ENCODE measurements at places on chromosomes 6 and 20. TPM values are rescaled to one million over a fixed set of nuclear protein-coding genes. Genes with fewer than 3 reads are reported as not detected.
A peak's percentile ranks its signal among the peaks of the same experiment; 100 is the strongest.

Gene KHDC1L
- total RNA-seq, result not detected

Gene TMEM74B
- total RNA-seq, result 3.9 TPM

Gene FLRT3
- 0.07 TPM for total RNA-seq

Gene NOTCH4
- 21.5 TPM for total RNA-seq

Gene NRSN1
- not detected for total RNA-seq

Gene SCUBE3
- 8.0 TPM for total RNA-seq

Gene VSX1
- 0.31 TPM for total RNA-seq

Gene VSTM2L
- 7.2 TPM for total RNA-seq

Gene CCM2L
- 8.9 TPM for total RNA-seq

Gene NELFCD
- total RNA-seq, result 36.7 TPM

Gene RNF182
- 0.07 TPM for total RNA-seq

GRCh38 chr6:36933102-36933501 lies 21.4 kb upstream of the PI16 start:
- H3K4me3 ChIP-seq, result no peak overlapping the region
- no peak overlapping the region for H3K27ac ChIP-seq
- no peak for DNase-seq
- H3K36me3 ChIP-seq, result no peaks in the 10 kb centered on the region
- H3K27me3 ChIP-seq, result no peaks in the 10 kb centered on the region

- no peaks in the 10 kb centered on the region for H3K4me1 ChIP-seq
- peaks cover 18% of the 10 kb centered on the region for H3K27me3 ChIP-seq
- H3K27ac ChIP-seq, result no peak overlapping the region
- no peak overlapping the region for H3K4me3 ChIP-seq
- no peaks in the 10 kb centered on the region for H3K36me3 ChIP-seq
- DNase-seq, result no peak
Observed at GRCh38 chr20:61414455-61414991, 162.5 kb downstream of the CDH4 start.

- H3K36me3 ChIP-seq, result no peaks in the 10 kb centered on the region
- H3K4me3 ChIP-seq, result no peak overlapping the region
- no peak overlapping the region for H3K27ac ChIP-seq
- no peaks in the 10 kb centered on the region for H3K27me3 ChIP-seq
- no peaks in the 10 kb centered on the region for H3K4me1 ChIP-seq
- DNase-seq, result no peak
Observed at GRCh38 chr6:157608221-157609075, 214.6 kb upstream of the SNX9 start.

DNA sequence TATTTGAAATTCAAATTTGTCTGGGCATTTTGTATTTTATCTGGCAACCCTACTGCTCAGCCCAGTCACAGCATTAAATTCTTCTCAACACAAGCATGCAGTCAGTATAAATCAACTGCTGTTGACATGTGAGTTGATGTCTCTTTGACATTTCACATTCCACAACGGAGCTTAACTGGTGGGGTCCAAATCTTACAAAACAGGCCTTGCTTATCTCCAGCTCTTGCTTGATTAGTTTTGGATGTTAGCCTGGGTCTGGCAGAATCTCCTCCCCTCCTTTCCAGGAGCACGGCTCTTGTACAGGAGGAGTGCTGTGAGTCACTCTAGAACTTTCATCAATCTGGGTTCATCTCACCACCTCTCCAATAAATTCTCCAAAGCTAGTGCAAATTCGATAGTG lies 80.8 kb upstream of the PHACTR1 start:
- no peak overlapping the region for H3K27ac ChIP-seq
- H3K27me3 ChIP-seq, result peaks cover 9% of the 10 kb centered on the region
- no peaks in the 10 kb centered on the region for H3K4me1 ChIP-seq
- no peak overlapping the region for H3K4me3 ChIP-seq
- peak; percentile 12 for DNase-seq
- H3K36me3 ChIP-seq, result no peaks in the 10 kb centered on the region

- H3K27me3 ChIP-seq, result no peaks in the 10 kb centered on the region
- DNase-seq, result peak; percentile 65
- peaks cover 14% of the 10 kb centered on the region for H3K4me1 ChIP-seq
Observed at GRCh38 chr6:143536461-143536865, 24.9 kb upstream of the FUCA2 start.

DNA sequence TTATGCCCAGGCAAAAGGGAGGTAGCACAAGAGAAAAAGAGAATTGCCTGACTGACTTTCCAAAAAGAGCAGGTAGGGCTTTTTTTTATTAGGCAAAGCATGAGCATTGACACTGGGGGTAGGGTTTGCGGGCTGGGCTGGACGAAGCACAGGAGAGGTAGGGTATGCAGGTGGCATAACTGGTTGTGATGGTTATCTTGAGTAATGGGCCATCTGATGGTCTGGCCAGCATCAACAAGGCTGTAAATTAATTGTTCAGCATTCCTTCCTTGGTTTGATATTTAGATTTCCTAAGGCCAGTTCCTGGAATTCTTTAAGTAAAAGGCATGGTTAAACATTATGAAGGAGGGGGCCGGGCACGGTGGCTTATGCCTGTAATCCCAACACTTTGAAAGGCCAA lies 13.9 kb upstream of the BFSP1 start:
- peaks cover 6% of the 10 kb centered on the region for H3K4me1 ChIP-seq
- no peak overlapping the region for H3K27ac ChIP-seq
- DNase-seq, result no peak

GRCh38 chr20:38043512-38044300 lies 10.2 kb downstream of the RPRD1B start:
- H3K27ac ChIP-seq, result no peak overlapping the region
- no peak overlapping the region for H3K4me3 ChIP-seq

DNA sequence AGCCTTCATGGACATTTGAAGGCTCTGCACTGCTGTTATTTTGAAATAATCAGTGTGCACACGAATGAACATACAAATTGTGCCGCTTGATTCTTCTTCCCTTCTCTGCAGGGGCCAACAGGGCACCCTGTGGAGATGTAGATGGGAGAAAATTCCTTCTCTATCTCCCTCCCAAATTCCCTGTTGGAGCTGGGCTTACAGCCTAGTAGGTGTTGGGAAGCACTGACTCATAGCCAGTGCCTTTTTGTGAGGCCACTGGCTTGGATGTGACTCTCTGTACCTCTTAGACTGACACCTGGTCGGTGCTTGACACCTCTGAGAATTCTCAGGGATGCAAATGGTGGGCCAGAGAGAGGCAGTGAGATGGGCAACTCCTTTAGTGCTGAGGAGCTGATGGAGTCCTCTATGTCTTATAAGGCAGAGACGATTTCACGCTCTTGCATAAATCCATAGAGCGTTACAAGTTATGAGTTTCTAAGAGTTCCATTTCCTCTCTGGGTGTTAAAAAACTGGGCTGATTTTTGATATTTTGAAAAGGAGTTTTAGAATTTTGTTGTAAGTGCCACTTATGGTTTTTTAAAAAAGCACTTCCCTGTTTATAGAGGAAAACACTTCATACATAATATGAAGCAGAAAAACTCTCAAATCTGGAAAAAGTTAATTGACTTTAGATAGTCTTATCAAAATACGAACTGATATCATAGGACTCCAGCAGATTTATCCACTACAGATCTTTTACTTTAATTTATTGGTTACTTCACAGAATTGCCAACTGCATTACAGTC lies 89.8 kb upstream of the MAP3K7 start:
- no peak for DNase-seq
- no peaks in the 10 kb centered on the region for H3K4me1 ChIP-seq
- H3K27me3 ChIP-seq, result no peaks in the 10 kb centered on the region
- no peak overlapping the region for H3K4me3 ChIP-seq
- no peaks in the 10 kb centered on the region for H3K36me3 ChIP-seq

GRCh38 chr6:134164300-134164699 lies 111.9 kb upstream of the SLC2A12 start:
- no peak overlapping the region for H3K27ac ChIP-seq
- H3K36me3 ChIP-seq, result no peaks in the 10 kb centered on the region
- H3K27me3 ChIP-seq, result no peaks in the 10 kb centered on the region

DNA sequence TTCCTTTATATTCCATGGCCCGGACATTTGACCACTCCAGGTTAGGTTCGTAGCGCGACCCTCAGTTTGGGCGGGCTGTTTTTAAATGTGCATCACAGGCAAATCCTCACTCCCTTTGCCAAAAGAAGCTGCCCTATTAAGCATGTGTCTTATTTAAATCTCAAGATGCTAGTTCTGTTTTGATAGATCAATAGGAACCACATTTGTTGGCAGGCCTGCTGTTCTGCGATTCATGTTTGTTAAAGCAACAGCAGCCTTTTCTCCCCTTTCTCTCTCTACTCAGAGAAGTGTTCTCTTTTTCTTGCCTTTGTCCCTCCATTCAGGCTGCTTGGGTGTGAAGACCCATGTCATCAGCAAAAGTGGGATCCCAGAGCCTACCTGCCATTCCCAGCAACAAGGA lies 212.0 kb upstream of the SSTR4 start:
- DNase-seq, result no peak
- no peak overlapping the region for H3K4me3 ChIP-seq
- no peaks in the 10 kb centered on the region for H3K27me3 ChIP-seq
- no peaks in the 10 kb centered on the region for H3K36me3 ChIP-seq

GRCh38 chr6:127205036-127205435 lies 61.6 kb upstream of the RNF146 start:
- no peak for DNase-seq
- no peaks in the 10 kb centered on the region for H3K27me3 ChIP-seq
- no peaks in the 10 kb centered on the region for H3K36me3 ChIP-seq
- no peak overlapping the region for H3K4me3 ChIP-seq
- H3K4me1 ChIP-seq, result no peaks in the 10 kb centered on the region

GRCh38 chr6:73534628-73535027 lies 13.8 kb upstream of the EEF1A1 start:
- no peaks in the 10 kb centered on the region for H3K27me3 ChIP-seq
- H3K36me3 ChIP-seq, result no peaks in the 10 kb centered on the region
- DNase-seq, result no peak
- no peak overlapping the region for H3K27ac ChIP-seq

GRCh38 chr6:1870932-1871331 lies 261.2 kb downstream of the FOXC1 start:
- H3K4me1 ChIP-seq, result no peaks in the 10 kb centered on the region
- no peak overlapping the region for H3K27ac ChIP-seq
- no peaks in the 10 kb centered on the region for H3K36me3 ChIP-seq
- no peak for DNase-seq
- H3K4me3 ChIP-seq, result no peak overlapping the region

DNA sequence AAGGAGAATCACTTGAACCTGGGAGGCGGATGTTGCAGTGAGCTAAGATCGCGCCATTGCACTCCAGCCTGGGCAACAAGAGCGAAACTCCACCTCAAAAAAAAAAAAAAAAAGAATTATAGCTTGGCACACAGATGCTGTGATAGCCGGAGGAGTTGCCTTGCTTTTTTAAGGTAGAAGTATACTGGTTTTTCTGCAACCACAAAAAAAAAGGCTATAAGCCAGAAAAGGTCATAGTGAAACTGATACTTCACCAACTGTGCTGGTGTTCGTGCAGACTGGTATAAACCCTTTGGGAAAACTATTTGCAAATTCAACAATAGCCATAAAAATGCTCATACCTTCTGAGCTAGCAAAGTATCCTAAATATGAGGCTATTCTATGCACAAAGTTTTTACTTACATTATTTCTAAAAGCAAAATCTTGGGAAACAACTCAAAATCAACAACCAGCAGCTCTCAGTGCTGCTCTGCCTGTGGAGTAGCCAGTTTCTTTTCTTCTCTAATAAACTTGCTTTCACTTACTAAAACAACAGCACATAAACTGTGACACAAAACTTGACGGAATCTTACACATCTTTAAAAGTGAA lies 44.0 kb downstream of the B4GALT5 start:
- H3K36me3 ChIP-seq, result no peaks in the 10 kb centered on the region
- no peaks in the 10 kb centered on the region for H3K27me3 ChIP-seq
- peaks cover 85% of the 10 kb centered on the region for H3K4me1 ChIP-seq
- no peak overlapping the region for H3K4me3 ChIP-seq

- H3K27me3 ChIP-seq, result no peaks in the 10 kb centered on the region
- H3K4me3 ChIP-seq, result peak overlapping the region; percentile 93
- H3K4me1 ChIP-seq, result peaks cover 54% of the 10 kb centered on the region
- H3K27ac ChIP-seq, result no peak overlapping the region
- no peak for DNase-seq
Observed at GRCh38 chr6:26459023-26459810, 1.5 kb downstream of the BTN2A1 start.

DNA sequence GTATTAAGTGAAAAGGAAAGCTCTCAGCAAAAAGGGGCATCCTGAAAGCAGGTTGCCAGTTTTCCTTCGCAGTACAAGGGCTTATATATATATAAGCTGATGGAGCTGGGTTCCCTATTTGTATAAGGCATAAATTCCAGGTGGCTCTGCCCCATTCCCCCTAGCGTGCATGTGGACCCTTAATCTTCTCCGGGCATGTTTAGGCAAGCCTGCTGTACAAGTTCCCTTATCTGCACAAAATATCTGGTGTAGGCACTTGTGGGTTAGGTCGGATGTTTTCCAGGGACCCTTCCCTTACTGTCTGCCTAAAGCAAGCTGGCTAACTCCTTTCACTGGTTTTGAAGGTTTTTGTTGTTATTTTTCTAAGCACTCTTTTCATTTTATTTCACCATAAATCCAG lies 140.7 kb downstream of the FUT9 start:
- H3K4me1 ChIP-seq, result no peaks in the 10 kb centered on the region
- no peaks in the 10 kb centered on the region for H3K27me3 ChIP-seq
- H3K4me3 ChIP-seq, result no peak overlapping the region
- no peak overlapping the region for H3K27ac ChIP-seq
- no peak for DNase-seq
